ENCODE measurements at places on chromosomes 4 and X.
A peak's percentile ranks its signal among the peaks of the same experiment; 100 is the strongest.

GRCh38 chr4:85708468-85708867 is 233.5 kb downstream of the ARHGAP24 start:
- H3K27ac ChIP-seq = peak overlapping the region; percentile 30
- H3K27me3 ChIP-seq = no peaks in the 10 kb centered on the region
- no peaks in the 10 kb centered on the region for H3K4me1 ChIP-seq

DNA sequence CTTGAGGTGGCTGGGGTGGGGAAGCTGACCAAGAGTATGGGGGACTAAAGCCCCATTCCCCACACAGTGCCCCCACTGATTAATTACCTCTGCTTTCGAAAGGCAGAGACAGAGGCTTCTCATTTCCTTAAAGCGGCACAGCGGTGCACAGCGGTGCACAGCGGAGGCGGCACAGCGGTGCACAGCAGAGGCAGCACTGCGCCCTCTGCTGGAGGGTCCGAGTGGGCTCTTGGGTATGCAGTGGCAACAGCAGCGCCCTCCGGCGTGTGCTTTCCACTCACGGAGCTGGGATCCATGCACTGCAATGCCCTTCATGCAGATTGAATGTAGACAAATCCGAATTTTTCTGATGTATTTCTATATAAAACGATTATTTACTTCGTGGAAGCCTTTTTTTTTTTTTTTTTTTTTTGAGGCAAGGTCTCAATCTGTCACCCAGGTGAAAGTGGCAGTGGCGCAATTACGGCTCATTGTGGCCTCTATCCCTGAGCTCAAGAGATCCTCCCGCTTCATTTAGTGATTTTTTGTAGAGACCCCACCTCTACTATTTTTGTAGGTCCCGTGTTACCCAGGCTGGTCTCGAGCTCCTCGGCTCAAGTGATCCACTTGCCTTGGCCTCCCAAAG is 19.7 kb upstream of the PRPS2 start:
- no peaks in the 10 kb centered on the region for H3K36me3 ChIP-seq
- H3K4me3 ChIP-seq = no peak overlapping the region
- DNase-seq = peak; percentile 31
- no peaks in the 10 kb centered on the region for H3K4me1 ChIP-seq

- no peak overlapping the region for H3K4me3 ChIP-seq
- DNase-seq = no peak
- H3K4me1 ChIP-seq = no peaks in the 10 kb centered on the region
- H3K27me3 ChIP-seq = no peaks in the 10 kb centered on the region
- no peak overlapping the region for H3K27ac ChIP-seq
These were observed 24.9 kb upstream of the DDX3X start for GRCh38 chrX:41308884-41309647.

DNA sequence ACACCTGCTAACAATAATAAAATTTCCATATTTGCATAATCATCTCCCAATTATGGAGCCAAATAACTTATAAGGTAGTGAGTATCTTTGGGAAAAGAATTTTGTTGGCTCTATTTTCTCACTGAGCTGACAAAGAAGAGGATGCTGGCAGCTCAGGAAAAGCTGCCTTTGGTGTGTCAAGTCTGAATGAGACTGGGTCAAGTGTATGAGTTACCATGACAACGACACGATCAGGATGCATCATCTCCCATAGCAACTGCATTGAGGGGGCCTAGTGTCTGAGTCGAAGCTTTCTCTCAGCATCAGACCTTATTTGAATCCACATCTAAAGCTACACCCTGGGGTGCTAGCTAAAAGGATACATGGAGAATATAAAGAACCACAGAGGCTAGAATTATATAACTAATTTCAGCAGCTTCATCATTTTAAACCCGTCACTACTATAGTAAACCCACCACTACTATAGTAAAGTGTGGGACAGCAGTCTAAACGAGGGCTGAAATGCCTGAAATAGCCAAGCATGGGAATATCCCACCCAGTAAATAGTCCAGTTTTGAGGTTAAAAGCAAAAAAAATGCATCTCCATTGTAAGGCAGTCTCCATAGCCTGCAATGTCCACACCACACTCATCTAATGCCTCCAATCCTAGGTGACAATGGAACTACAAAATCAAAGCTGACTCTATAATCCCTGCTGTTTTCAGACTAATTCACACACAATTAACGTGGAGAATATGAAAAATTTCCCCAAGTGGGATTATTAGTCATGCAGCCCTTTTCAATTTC is 16.0 kb downstream of the GSPT2 start:
- H3K36me3 ChIP-seq = no peaks in the 10 kb centered on the region
- H3K27me3 ChIP-seq = no peaks in the 10 kb centered on the region
- H3K27ac ChIP-seq = no peak overlapping the region
- no peaks in the 10 kb centered on the region for H3K4me1 ChIP-seq
- no peak overlapping the region for H3K4me3 ChIP-seq

- H3K4me3 ChIP-seq = peak overlapping the region; percentile 6
- no peaks in the 10 kb centered on the region for H3K27me3 ChIP-seq
- H3K4me1 ChIP-seq = no peaks in the 10 kb centered on the region
These were observed 149.6 kb upstream of the MID1 start for GRCh38 chrX:10769696-10770619.

GRCh38 chrX:148381603-148382002 is 118.8 kb upstream of the AFF2 start:
- H3K4me1 ChIP-seq = no peaks in the 10 kb centered on the region
- no peaks in the 10 kb centered on the region for H3K36me3 ChIP-seq
- no peak for DNase-seq
- H3K4me3 ChIP-seq = no peak overlapping the region

GRCh38 chrX:46628460-46629371 is 55.2 kb downstream of the CHST7 start:
- peak; percentile 20 for DNase-seq
- no peaks in the 10 kb centered on the region for H3K27me3 ChIP-seq
- H3K27ac ChIP-seq = peak overlapping the region; percentile 61
- no peaks in the 10 kb centered on the region for H3K36me3 ChIP-seq
- no peak overlapping the region for H3K4me3 ChIP-seq
- no peaks in the 10 kb centered on the region for H3K4me1 ChIP-seq

- H3K4me3 ChIP-seq = no peak overlapping the region
- no peaks in the 10 kb centered on the region for H3K36me3 ChIP-seq
- H3K4me1 ChIP-seq = no peaks in the 10 kb centered on the region
- no peak overlapping the region for H3K27ac ChIP-seq
- DNase-seq = no peak
These were observed 48.4 kb upstream of the SEC24B start for GRCh38 chr4:109385260-109385659.

DNA sequence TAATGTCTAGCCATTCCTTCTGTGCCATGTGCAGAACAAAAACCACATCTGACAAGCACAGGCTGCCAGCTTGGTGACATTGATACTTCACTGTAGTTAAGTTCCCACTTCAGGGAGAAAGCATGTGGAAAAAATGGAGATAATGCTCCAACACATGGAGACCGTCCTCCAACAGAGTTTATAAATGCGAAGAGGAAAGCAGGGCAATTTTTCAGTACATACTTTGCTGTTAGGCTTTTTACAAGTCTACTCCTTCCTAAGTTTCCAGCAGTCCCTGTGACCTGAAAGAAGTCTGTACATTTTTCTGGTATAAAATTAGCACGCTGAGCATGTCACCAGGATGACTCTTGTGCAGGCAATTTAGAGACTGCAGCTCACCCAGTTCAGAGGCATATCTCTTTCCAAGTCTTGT is 766.9 kb upstream of the IGFBP7 start:
- H3K36me3 ChIP-seq = no peaks in the 10 kb centered on the region
- peaks cover 14% of the 10 kb centered on the region for H3K4me1 ChIP-seq
- H3K27ac ChIP-seq = peak overlapping the region; percentile 50
- H3K4me3 ChIP-seq = no peak overlapping the region
- peak; percentile 20 for DNase-seq

Measured in heart left ventricle (tissue), 16 donors.